Fibroblast of the aortic adventitia (primary cell): ENCODE measurements at places on chromosomes 6 and 20.

GRCh38 chr6:38720295-38720694, 5.2 kb downstream of the DNAH8 start:
- DNase-seq, result no peak

GRCh38 chr20:34581341-34582184, 23.0 kb downstream of the MAP1LC3A start:
- peak; percentile 75 for DNase-seq

DNA sequence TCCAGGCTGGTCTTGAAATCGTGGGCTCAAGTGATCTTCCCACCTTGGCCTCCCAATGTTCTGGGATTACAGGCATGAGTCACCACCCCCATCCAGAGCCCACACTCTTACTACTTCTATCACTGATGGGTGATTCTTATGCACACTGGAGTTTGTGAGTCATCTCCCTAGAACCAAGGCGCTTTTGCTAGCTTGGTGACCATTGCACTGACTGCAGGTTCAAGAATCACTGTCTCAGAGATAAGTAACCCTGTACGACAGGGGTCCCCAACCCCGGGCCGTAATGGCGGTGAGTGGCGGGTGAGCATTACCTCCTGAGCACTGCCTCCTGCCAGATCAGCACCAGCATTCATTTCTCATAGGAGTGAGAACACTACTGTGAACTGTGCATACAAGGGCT, 118.8 kb downstream of the MAP3K7 start:
- DNase-seq, result no peak

- no peak for DNase-seq
These were observed 159.9 kb downstream of the TFAP2B start for GRCh38 chr6:50978380-50979170.

- DNase-seq, result peak; percentile 36
These were observed 16.9 kb upstream of the APMAP start for GRCh38 chr20:25009218-25010145.

DNA sequence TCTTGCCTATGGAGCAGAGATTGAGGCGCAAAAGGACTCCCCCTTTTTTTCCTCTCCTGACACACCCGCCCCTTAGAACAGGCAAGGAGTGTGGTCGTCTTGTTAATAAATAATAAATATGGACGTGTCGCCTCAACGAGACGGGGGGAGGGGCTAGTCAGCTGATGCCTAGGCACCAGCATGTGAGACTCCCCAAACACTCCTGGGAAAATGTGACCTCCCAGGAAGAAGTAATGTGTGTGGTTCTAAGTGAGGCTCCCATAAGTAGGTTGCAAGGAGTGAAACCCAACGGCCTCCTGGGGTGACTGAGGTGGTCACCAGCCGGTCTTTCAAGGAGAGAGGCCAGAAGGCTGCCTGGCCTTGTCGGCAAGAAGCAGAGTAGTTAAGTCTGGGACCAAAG, 1.1 kb upstream of the FAXC start:
- DNase-seq, result no peak

DNA sequence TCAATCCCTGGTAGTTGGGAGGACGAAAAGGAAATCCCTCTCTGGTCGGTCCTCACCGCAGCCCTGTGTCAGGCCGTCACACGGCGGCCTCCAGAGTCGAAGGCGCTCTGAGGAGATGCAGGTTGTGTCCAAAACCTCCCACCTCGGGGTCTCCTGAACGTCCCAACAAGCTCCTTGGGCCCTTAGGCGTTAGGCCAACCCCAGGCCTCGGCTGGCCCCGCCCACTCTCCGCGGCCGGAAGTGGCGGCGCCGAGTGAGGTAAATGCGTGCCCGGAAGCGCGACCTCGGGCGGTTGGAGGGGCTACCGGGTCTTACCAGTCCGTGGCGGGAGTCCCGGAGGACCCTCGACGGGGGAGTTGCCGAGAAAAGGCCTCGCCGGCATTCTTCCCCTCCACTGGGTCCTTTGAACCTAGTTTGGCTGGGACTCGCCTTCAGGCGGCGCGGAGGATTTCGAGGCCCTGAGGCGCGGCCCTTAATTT, at the start of gene TDRD6:
TDRD6 (plus strand) TSS at position 267 of the 479 bp plus-strand sequence. CDS start 244 bp downstream, outside the sequence.
- no peak for DNase-seq

GRCh38 chr6:167811442-167812087, 15.1 kb upstream of the AFDN start:
- no peak for DNase-seq

DNA sequence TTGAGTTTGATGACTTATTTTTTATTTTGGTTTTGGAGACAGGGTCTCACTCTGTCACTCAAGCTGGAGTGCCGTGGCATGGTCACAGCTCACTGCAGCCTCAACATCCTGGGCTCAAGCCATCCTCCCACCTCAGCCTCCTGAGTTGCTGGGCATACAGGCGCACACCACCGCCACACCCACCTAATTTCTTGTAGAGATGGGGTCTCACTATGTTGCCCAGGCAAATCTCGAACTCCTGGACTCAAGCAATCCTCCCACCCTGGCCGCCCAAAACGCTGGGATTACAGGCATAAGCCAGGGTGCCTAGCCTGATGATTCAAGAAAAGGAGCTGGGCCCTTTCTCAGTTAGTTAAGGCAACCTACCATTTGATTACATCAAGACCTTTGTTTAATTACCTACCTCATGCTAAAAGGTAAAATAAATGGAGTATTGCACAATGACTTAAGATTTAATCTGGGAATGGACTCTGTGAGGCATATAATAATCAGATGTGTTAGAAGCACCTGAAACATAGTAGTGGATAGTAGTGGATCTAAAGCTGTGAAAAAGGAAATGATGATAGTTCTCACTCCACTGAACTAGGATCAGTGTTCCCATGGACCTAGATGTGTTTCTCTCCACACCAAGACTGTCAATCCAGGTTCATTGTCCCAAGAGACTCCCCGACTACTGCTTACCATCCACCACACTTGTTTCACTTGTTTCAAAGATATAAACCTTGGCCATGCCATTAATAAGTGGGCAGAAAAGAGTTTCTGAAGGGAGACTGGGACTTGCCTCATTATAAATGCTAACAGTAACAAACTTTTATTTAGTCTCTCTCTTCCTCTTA, 2.1 kb downstream of the TNFRSF21 start:
- DNase-seq, result no peak

DNA sequence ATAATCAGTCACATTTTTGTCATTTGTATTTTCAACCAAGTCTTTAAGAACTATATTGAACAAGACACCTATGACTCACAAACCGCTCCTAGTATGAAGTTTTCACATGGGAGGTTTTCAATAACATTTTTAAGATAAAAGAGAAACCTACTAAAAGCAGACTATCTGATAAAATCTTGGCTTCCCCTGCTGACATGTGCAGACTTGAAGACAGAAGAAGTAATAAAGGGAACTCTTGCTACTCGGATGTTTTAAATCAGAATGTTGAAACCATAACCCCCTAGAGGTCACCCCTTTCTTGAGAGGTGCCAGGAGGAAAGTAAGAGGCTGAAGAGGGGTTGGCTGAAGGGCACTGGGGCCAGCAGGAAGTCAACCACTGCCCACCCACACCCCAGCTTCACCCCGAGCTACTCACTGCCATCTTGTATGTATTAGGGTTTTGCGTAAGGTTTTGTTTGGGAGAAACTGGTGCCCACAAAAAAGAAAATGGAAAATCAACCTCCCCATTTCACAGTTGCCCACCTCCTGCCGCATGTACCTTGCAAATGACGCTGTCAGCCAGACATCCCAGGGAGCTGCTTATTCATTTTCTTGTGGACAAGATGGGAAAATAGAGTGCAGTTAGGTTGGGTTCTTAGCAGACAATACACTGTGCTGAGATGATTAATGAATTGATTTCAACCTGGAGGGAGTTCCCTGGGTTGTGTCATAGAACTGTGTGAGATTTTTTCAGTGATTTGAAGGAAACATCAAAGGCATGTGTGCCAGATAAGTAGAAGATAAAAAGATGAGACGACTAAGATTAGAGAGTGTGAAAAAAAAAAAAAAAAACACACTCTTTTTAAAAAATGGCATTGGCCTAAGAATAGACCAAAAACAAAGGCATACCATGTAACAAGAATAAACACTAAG, 83.2 kb upstream of the TAB2 start:
- DNase-seq, result peak; percentile 79

DNA sequence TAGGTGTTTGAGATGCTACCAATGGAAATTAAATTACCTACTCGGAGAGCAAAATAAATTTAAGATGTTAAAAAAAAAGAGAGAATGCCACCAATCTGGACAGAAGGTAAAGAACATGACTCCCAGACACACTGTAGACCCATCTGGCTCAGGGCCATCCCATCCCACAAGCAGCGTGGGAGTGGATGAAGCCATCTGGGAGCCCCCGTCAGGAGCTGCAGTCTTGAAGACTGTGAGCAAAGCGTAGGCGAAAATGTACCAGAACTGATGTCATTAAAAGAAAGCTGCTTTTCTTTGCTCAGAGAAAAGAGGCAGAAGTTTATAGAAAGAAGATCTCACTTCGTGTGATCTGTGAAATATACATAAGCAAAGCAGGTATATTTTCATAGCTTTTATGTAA, 815.7 kb downstream of the QKI start:
- no peak for DNase-seq

DNA sequence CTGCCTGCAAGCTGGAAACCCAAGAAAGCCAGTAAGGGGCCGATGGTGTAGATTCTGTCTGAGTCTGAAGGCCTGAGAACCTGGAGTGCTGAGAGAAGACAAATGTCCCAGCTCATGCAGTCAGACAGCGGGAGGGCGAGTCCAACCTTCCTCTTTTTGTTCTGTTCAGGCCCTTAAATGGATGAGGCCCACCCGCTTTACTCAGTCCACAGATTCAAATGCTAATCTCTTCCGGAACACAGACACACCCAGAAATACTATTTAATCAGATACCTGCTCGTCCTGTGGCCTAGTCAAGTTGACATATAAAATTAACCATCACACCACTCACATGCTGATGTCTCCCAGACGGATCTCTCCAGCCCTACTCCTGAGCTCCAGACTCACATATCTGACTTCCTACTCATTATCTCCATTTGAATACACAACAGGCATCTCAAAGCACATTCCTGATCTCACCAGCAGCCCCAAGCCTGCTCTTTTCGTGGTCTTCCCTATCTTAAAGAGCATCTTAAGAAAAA, 26.7 kb upstream of the SRC start:
- peak; percentile 48 for DNase-seq

DNA sequence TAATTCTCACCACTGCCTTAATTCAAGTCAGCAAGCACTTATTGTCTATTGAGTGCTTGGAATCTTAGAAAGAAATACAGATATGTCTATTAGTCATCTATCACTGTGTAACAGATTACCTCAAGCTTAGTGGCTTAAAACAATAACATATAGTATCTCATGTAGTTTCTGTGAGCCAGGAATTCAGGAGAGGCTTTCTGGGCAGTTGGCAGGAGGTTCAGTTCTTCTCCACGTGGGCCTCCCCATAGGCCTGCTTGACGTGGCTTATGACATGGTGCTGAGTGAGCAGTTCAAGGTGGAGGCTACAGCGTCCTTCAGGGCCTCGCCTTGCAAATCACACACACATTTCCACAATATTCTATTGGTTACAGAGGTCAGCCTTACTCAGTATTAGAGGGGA, 69.7 kb downstream of the DTD1 start:
- peak; percentile 91 for DNase-seq

DNA sequence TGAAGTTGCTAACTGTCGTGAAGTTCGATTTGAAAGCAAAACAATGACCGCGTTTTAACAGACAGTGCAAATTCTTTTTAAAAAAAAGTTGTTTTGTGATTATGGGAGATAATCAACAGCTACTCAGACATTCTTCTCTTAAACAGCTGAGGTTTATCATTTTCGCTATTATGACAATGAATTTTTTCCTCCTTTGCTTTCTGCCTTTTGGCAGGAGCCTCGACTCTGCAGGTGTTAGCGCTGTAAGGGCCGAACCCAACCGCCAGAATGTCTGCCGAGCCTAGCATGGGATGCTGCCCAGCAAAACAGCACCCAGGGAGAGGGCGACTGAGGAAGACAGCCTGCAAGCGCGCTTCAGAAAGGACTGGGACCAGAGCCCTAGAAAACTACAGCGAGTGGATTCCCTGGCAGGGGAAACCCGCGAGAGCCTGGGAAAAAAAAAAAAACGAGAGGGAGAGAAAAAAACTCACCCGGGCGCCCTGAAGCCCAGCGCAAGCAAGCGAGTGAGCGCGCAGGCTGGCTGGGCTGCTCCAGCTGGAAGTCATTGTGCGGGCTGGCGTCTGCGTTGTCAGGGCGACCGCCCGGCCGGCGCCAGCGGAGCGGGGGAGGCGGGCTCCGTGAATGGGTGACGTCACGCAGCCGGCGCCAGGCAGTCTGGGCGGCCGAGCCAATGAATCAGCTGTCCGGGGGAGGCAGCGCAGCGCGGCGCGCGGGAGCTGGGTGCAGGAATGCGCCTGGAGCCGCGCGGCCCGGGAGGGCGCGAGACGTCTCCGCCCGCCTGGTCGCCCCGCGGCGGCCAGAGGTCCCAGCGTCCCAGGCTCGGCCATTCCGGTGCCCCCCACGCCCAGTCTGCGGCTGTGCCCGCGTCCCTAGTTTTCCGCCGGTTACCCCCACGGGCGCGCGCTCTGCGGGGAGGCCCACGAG, 32.7 kb upstream of the ID4 start:
- peak; percentile 97 for DNase-seq

- DNase-seq, result peak; percentile 44
These were observed 41.6 kb upstream of the FOXP4 start for GRCh38 chr6:41504466-41505121.

DNA sequence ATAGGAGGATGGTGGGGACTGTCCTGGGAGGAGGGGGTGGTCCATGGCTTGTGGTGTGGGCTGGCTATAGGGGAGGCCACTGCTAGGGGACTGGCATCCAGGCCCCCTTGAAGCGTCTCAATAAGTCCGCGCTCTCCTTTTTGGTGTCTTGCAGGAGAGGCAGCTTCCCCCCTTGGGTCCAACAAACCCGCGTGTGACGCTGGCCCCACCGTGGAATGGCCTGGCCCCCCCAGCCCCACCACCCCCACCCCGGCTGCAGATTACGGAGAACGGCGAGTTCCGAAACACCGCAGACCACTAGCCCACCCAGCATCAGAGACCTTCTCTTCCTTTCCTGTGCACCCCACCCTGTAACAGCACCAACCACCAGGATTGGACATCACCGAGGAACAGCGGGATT, 2.8 kb upstream of the ZBTB9 start:
- no peak for DNase-seq

DNA sequence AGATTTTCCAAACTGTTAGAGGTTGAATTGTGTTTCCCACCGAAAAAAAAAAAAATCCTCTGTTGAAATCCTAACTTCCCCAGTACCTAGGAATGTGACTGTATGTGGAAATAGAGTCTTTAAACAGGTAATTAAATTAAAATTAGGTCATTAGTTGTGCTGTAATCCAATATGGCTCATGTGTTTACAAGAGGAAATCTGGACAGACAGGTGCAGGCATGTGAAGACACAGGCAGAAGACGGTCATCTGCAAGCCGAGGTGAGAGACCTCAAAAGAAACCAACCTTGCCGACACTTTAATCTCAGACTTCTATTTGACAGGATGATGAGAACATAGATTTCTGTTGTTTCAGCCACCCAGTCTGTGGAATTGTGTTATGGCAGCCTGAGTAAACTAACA, 28.6 kb upstream of the EZR start:
- no peak for DNase-seq

GRCh38 chr20:20277894-20278335, 90.0 kb upstream of the INSM1 start:
- DNase-seq, result no peak

DNA sequence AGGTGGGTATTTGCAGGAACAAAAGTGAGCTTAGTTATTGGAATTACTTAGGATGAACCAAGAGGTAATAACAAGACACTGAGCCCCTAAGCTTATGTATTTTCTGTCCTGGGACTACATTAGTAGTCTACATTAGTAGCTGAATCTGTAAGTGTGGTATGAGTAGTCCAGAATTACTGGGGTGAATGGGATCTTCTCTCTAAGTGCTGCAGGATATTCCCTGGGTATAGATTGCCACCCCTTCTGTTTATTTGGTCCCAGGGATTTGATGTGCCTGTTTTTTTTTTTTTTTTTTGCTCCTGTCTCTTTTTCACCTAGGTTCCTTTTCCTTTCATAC, 5.9 kb downstream of the CD2AP start:
- DNase-seq, result no peak
